ENCODE measurements at places on chromosomes 4 and X. TPM values are rescaled to one million over a fixed set of nuclear protein-coding genes. Genes with fewer than 3 reads are reported as not detected.

- no peak for DNase-seq
Observed at GRCh38 chrX:134171661-134172587, 65.1 kb upstream of the CCDC160 start.

- no peak for DNase-seq
Observed at GRCh38 chr4:152785639-152786615, 6.2 kb downstream of the ARFIP1 start.

DNA sequence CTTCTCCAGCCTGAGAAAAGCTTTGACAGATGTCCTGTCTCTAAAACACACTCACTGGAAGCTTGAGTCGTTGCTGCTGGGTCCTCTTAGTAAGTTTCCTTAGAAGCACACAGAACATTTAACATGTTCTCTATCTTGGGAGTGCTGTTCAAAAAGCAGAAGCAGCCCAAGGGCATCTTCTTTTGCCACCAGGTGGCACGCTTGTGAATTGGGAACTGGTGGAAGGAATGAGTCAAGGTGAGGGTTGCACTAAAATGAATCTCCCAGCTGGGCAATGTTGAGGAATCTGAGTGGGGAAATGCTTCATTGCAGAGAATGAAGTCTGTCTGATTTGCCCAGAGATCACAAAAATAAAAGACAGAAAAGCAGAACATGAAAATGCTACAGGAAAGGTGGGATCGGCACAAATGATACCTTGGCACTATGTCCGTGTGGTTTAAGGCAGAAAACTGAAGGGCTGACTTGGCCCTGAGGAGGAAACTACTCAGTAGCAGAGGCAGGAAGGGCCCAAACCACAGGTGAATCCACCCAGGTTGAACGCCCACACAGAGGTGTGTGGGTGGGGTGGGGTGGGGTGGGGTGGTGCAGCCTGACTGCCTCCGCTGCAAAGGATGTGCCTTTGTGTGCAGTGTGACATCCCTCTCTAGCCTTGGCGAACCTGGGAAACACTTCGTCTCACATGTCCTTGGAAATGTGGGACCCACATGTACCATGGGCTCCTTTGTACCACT is 26.0 kb downstream of the KIT start:
- no peak for DNase-seq

- DNase-seq, result no peak
Observed at GRCh38 chr4:161342881-161343568, 820.8 kb downstream of the FSTL5 start.

- DNase-seq, result no peak
Observed at GRCh38 chr4:183448436-183448835, 4.0 kb downstream of the CDKN2AIP start.

- no peak for DNase-seq
Observed at GRCh38 chr4:67580577-67580976, 22.1 kb downstream of the STAP1 start.

GRCh38 chr4:3797831-3798790 is 31.9 kb downstream of the ADRA2C start:
- no peak for DNase-seq

GRCh38 chr4:130563185-130563888 is 1467.4 kb downstream of the C4orf33 start:
- DNase-seq, result peak; percentile 46

DNA sequence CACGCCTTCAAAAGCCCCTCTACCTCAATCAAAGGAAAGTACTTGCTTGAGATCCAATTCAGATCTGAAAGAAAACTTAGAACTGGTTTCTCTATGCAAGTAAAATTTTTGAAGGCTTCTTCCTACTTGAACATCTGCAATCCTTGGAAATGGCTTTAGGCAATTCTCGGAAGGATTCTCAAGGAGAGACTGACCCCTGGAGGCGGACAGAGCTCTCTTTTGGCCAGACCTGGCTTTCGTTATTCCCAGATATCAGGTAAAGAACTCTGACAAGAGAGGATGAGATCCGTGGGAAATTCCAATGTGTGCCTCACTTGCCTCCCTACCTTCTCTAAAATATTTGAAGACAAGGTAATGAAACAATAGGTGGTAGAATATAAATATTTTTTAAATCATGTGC is 670.3 kb upstream of the FAM241A start:
- DNase-seq, result peak; percentile 43

DNA sequence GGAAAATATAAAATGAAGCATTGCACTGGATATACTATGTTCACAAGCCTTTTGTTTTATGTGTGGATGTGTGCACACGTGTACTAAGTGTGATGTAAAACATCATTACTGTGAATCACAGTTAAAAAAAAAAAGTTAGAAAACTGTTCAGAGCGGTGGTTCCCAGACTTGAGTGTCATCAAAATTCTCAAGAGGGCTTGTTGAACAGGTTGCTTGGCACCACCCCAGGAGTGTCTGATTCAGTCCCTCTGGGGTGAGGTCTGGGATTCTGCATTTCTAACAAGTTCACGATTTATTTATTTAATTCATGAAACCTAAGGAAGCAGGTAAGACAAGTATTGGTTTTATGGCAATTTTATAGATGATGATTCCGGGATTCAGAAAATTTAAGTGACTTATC is 1.8 kb downstream of the CENPU start:
- DNase-seq, result no peak

- no peak for DNase-seq
Observed at GRCh38 chr4:81256059-81256970, 41.3 kb upstream of the PRKG2 start.

DNA sequence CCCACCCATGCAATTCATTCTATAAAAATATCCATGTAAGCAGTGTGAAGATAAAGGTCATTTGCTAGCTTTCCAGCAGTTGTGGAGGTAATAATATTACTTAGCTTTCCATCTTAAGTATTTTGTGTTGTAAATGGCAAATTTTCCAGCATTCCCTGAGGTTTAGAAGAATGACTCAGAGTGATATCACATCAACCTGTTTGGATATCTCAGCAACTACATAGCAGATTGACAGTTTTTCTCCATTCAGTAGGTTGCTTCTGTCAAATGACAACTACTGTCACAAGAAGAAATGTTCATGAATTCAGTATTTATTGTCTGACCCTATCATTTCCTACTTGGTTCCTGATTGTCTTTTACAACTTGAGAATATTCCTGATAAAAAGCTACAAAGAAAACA is 434.9 kb upstream of the GALNTL6 start:
- DNase-seq, result no peak

Gene UNC5C
- total RNA-seq, result 77.9 TPM

Gene CYTL1
- 13.9 TPM for total RNA-seq

Gene MYOZ2
- 0.16 TPM for total RNA-seq

Gene RAB9B
- total RNA-seq, result 1.9 TPM

Gene BDH2
- total RNA-seq, result 105 TPM

Gene TGIF2LX
- not detected for total RNA-seq

Gene RS1
- not detected for total RNA-seq

Gene RIBC1
- 2.0 TPM for total RNA-seq

Measured in mesothelial cell of epicardium (in vitro differentiated cells).